ENCODE measurements at places on chromosomes 1 and 21.

- no peak for DNase-seq
Measured at GRCh38 chr21:29224006-29224405, 74.7 kb upstream of the BACH1 start.

DNA sequence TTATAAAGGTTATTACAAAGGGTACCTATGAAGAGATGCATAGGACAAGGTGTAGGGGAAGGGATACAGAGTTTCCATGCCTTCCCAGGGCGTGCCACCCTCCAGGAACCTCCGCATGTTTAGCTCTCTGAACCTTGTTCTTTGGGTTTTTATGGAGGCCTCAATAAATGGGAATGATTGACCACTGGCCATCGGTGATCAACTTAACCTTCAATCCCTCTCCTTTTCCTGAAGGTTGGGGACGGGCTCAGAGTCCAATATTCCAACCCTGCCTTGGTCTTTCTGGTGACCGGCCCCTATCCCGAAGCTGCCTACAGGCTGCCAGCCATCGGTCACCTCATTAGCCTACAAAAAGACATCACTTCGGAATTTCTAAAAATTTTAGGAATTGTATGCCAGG, 11.7 kb downstream of the CD244 start:
- DNase-seq: no peak

- DNase-seq: no peak
Measured at GRCh38 chr1:54809496-54810074, 8.5 kb upstream of the TTC22 start.

DNA sequence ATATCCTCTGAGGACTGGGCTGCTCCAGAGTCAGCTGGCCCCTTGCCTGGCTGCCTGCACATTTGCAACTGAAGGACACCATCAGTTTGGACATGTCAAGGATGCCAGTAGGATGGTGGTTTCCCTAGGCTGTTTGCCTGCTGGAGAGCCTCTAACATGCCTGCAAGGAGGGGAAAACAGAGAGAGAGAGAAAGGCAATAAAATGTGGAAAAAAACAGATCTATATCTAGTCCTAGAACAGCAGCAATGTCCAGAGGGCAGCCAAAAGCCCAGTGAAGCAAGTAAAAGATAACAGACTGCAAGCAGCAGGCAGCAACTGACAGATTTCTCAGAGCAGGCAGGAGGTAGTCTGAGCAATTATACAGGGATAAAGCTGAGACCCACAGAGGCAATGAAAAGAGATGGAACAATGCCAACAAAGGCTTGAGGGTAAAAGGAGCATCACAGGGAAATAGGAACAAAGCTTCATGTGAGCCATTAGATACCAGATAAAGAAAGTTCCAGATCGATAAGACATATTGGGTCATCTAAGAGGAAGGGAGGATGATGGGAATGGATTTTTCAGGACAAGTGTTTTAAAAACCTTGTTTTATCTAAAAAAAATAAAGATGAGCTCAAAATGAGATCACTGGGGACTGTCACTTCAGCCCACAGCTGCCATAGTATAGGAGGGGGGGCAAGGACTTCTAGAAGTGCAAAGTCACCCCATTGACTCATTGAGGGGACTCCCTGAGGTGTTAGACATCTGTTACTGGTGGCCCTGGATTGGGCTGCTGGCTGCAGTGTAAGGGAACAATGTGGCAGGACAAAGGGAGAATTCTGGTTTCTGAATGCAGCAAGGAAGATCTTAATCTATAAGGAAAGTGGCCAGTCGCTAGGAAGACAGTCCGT, 38.6 kb upstream of the GADD45A start:
- DNase-seq: no peak

GRCh38 chr1:230350208-230350921, 75.8 kb downstream of the PGBD5 start:
- DNase-seq: no peak

DNA sequence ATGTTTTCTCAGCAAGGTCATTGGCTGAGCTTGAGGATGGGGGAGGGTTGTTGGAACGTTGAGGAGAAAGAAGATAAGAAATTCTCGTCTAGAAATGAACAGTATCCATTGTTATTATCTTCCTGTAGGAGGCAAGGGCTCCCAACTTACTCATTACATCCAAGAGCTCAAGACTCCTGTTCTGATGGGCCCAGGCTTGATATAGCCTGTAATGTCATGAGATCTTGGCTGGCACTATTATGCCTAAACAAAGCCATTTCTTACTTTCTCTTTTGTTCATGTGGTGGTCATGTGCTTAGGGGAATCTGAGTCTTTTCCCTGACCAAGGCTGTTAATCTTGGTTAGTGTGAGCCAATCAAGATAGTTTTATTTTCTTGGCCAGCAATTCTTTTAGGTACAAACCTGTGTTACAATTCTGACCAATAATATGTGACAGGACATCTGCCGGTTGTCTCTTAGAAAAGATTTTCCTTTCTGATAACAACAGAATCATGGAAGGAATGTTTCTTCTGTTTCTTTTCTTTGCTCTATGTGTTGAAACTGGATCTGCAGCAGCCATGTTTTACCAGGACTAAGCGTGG, 15.2 kb upstream of the IGSF3 start:
- no peak for DNase-seq

DNA sequence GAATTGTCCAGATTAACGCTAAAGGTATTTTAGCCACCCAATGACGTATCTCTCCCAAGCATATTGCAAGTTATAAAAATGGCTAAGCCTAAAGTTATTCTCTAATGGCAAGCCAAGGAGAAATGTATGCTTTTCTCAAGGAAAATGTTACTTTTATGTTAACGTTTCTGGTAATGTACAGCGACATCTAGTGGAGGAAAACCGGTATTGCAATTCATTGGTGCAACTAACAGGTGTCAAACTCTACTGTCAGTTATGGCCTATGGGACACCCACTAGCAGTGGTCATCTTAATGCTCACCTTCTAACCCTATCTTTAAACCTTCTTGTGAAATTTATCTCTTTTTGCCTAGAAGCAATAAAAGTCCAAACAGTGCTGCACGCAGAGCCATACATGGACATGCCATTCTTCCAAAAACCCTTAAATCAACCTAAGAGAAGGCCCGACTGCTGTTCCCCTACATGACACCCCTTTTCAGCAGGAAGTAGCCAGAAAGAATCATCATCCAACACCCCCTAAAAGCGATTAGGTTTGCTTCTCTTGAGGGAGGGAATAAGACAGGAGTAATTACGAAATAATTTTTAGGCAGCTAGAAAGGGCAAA, 68.7 kb upstream of the LRIF1 start:
- no peak for DNase-seq

- DNase-seq: no peak
Measured at GRCh38 chr1:112371775-112372174, 24.2 kb upstream of the CTTNBP2NL start.

GRCh38 chr1:11134251-11134897, 34.7 kb upstream of the EXOSC10 start:
- DNase-seq: no peak

DNA sequence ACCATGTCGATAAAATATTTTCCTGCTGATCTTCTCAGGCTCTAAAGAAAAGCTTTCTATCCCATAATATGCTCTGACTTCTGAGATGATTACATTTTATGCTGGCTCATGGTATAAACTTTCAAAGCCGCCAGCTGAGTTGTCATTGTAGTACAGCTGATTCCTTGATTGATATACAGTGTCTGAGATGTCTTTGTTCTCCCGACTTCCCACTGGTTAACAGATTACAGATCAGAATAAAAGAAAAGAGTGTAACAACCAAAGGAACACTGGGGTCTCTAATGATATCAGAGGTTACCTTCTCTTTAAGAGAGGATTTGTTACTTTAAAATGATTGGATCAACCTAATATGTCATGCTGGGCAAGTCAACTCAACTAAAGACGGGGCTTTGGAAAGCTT, 485.4 kb upstream of the LRRC7 start:
- no peak for DNase-seq

Data from CD4-positive, alpha-beta T cell treated with Interleukin-15 for 1 hour (primary cell).